ENCODE measurements at places on chromosomes 7 and 10.

- DNase-seq = no peak
Observed at GRCh38 chr10:11447586-11447985, 163.9 kb downstream of the USP6NL start.

- no peak for DNase-seq
Observed at GRCh38 chr10:12431151-12432101, 82.1 kb downstream of the CAMK1D start.

DNA sequence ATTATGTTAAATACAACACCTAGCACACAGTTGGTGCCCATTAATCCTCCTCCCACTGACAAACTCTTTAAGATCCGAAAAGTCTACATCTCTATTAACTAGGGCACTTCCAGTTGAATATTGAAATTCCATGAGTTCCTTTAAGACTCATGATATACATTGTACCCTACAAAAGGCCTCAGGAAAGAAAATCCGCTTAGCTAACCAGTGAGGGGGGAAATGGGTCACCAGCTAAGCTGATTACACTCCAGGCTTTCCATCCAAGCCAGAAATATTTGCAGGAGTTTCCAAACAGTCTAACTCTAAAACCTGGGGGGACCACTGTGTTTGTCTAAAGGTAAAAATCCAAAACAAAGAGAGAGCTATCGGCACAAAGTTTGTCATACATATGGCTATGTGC lies 1.3 kb upstream of the LRIT2 start:
- DNase-seq = no peak

- no peak for DNase-seq
Observed at GRCh38 chr7:18450019-18450418, 45.5 kb upstream of the HDAC9 start.

GRCh38 chr7:24722386-24723177 lies 34.7 kb downstream of the GSDME start:
- DNase-seq = no peak

DNA sequence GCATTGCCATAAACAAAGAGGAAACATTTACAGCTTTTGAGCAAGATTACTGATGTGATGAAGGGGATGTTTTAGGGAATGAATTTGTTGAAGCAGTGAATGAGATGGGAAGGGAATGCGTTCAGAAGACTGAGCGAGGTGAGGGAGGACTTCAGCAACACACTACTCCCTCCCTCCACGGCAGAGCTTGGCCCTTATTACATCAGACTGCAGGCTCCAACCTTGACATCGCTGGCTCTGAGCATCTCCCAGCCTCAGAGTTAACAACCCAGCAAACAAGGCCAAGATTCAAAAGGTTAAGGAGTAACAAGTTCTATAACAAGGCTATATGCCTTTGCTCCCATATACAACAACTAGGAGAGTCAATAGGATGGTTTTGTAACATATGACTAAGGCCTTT lies 164.4 kb downstream of the ELMO1 start:
- DNase-seq = no peak

GRCh38 chr7:136016649-136017395 lies 39.7 kb upstream of the MTPN start:
- peak; percentile 25 for DNase-seq

DNA sequence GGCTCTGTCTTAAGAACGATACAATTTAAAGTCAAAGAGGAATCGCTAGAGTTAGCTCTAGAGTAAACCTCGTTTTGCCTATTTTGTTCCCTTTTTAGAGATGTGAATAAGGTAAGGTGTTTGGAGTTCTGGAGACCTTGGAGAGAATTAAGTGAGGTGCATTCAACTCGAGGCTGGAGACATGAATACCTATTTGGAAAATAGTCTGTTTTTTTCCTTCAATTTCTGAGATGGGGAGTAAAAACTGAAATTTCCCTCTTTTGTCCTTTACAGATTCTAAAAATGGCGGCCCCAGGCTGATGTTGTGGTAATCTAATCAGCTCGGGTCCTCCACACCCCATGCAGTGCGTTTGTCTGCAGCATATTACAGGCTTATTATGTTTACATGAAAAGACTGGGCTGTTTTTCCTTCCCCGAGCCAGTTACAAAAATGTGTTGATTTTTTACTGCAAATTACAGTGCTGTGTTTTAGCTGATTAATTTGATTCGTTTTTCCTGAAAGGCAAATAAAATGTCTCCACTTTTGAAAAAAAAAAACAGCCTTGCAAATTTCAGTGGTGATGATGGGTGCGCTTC lies 1.5 kb downstream of the KMT2E start:
- no peak for DNase-seq

DNA sequence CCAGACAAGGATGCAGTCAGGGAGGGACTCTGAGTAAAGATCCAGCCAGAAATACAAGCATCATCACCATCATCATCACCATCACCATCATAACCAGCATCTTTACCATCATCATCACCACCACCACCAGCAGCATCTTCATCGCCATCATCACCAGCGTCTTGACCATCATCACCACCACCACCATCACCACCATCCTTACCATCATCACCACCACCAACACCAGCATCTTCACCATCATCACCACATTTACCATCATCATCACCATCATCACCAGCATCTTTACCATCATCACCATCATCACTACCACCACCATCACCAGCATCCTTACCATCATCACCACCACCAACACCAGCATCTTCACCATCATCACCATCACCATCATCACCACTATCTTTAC lies 44.1 kb upstream of the CPXM2 start:
- DNase-seq = no peak

DNA sequence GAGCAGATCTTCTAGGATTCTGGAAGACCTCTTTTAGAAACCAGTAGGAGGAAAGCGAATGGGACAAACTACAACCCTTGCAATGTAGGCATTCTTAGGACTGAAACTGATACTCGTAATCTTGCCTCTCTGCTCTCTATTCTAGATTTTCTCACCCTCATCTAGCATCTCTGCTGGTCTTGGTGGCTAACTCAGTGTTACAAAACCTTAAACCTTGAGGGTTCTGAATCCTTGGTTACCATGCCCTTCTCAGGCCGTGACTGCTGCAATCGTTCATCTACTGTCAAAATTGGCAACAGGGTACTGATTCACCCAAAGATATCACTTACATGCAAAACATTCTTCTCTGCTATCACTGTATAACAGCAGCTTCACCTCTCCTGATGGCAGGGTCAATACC lies 55.2 kb downstream of the SAMD9 start:
- no peak for DNase-seq

DNA sequence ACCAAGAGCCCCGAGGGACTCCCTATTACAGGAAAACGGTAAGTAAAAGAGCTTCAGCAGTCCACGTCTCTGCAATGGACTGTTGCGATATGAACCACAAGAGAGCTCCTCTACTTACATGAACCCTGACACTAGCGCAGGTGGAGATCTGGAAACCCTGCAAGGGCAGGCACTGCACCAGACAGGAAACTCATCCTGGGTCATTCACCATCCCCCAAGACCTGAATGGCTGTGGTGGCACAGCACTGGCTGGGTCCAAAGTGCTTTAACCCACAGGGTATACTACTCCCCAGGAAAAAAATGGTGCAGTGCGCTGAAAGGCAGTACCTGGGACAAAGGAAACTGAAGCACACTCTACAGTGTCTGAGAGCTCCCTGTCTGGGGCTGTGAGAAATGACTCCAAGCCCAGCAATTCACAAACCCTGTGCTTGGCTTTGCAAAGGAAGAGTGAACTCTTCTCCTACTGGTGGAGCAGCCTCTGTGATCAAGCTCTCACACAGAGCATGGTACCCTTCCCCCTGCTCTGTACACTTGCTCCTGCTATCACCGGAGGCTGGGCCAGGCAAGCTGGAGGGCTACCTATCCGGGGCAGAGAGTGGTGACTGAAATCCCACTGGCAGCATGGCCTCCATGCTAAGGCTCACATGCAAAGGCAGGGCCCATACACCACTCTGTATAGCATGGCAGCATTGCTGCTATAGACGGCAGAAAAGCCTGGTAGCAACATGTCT lies 44.9 kb downstream of the HIBADH start:
- no peak for DNase-seq

DNA sequence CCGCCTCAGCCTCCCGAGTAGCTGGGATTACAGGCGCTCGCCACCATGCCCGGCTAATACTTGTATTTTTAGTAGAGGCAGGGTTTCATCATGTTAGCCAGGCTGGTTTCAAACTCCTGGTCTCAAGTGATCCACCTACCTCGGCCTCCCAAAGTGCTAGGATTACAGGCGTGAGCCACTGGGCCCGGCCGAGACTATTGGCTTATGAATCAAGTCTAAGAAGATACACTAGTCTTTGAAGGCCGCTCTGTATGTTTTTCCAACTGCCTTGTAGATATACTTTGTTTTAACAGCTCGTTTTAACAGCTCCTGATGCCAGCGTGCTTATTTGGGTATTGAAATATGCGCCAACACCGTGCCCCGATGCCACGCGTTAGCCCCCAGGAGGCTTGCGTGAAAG lies 136.4 kb upstream of the SH2B2 start:
- DNase-seq = no peak

DNA sequence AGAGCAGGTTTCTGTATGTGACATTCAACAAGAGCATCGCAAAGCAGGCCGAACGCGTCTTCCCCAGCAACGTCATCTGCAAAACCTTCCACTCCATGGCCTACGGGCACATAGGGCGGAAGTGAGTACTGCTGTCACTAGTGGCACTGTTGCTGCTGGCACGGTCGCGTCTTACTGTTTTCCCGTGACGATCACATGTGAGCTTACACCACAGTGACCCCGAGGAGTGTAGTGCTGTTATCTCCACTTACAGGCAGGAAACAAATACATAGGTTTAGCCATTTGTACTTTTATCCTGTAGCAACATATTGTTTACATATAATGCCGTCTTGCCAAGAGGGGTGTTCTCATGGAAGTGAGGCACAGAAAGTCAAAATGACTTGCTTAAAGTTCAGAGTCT lies 25.4 kb downstream of the FBH1 start:
- no peak for DNase-seq

- no peak for DNase-seq
Observed at GRCh38 chr7:157152391-157152937, 13.7 kb downstream of the UBE3C start.

- no peak for DNase-seq
Observed at GRCh38 chr7:97419898-97420297, 302.4 kb downstream of the SDHAF3 start.

DNA sequence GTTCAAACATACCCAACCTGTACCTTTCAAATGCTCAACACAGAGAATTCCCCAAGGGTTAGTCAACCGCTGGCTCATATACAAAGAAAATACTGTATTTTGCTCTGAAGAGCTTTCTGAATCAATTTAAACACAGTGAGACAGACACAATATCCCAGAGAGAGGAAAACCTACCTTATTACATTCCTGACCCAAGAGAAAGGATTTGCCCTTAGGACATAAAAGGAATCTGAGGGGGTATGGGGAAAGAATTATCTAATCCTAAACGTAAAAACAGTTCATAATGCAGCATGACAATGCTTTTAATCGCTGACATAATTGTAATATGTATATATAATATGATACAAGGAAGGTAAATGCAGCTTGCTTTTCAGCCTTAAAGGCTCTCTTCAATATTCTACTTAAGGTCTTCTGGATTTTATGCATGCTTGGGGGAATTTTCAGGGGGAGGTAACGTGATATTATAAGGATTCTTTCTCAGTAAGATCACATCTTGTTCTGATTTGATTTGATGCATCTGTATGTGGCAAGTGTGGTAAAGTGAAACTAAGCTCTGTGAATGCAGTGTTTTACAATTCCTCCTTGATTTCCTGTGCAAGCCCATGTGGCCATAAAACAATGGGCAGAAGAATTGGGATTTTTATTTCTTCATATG lies 240.5 kb downstream of the GLI3 start:
- no peak for DNase-seq

DNA sequence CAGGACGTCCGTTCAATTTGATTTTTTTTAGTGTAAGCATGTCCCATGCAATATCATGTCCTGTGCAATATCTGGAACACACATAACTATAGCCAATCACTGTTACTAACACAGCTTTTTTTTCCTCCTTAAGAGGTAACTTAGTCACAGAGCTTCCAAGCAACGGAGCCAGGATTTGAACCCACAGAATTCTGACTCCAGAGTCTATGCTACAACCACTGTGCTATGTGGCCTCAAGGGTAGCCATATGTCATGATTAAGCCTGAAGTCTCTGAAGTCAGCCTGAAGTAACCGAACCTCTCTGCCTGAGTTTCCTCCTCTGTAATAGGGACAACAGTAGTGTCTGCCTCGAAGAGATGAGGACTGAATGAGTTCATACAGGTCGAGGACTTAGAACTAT lies 42.2 kb upstream of the TCF7L2 start:
- no peak for DNase-seq

- no peak for DNase-seq
Observed at GRCh38 chr7:80053124-80053523, 81.5 kb upstream of the GNAI1 start.

GRCh38 chr7:54904130-54904529 lies 114.7 kb upstream of the EGFR start:
- DNase-seq = no peak

DNA sequence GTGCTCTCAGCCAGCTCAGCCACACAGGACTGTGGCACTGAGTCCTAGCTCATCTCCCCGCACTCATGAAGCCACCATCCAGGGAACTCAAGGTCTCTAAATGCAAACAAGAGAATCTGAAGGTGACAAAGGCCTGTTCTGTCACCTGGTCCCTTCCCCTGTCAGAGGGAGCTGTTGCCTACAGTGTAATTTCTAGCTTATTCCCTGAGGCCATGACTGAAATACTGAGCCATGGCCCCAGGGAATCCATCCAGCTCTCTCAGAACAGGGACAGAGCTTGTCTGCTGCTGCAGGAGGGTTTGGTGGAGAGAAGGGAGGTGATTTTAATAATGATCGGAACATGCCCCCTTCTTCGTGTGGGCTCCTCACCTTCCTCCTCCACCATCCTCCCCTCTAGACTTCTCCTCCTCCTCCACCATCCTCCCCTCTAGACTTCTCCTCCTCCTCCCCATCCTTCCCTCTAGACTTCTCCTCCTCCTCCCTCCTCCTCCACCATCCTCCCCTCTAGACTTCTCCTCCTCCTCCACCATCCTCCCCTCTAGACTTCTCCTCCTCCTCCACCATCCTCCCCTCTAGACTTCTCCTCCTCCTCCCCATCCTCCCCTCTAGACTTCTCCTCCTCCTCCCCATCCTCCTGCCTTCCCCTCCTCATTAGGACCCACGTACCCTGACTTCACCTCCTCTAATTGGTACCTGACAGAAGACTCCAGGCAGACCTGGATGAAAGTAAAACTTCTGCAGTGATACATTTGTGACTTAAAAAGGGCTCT lies 338.0 kb upstream of the MKI67 start:
- peak; percentile 28 for DNase-seq

DNA sequence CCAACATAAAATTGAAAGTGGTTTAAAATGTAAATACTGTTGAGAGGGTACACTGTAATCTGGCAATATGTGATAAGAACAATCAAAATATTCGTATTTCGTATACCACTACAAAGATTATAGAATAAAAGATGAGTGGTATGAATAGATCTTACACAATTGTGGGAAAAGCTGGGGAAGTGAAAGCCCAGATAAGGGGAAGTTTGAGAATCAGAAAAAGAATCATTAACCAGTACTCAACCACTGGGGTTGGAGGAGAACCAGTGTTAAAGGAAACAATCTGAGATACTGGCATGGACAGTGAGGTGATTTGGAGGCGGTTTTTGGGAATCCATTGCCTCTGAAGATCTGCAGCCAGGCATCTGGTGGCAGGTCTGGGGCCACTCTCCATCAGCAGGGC lies 59.7 kb upstream of the CDK14 start:
- no peak for DNase-seq

- no peak for DNase-seq
Observed at GRCh38 chr10:76968483-76968882, 669.1 kb downstream of the KCNMA1 start.
